NCI-H82 (cell line): ENCODE measurements at places on chromosomes 3 and 15.

DNA sequence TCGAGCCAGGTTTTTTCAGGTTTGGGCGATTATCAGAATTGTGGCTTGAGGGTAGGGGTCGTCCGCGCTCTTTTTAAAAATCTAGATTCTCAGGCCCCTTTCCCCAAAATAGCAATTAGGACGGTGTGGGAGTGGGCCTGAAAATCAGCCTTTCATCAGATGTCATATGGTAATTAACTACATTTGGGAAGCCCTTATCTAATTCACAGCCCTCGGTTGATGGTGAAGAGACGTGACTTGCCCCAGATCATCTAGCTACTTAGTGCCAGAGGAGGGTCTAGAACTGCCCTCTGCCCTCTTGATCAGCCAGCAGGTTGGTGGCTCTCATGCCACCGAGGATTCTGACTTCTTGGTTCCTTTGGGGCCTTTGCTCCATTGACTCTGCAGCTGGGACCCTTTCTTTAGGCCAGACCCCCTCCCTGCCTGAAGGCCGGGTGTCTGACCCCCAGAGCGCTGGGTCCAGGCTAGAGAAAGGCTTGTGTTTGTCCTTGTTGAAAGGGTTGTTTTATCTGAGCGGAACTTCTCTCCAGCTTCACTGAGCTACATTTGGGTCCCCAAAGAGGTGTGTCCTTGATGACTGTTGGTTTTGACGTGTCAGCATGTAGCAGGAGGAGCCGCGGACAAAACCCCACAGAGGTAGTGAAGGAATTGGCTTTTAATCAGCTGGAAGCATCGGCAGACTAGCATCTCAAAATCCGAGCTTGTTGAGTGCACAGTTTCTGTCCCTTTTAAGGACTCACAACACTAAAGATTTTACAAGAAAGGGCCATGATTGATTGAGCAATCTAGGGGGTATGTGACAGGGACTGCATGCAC lies 857 bp downstream of the AEN start:
- DNase-seq: peak; percentile 43

DNA sequence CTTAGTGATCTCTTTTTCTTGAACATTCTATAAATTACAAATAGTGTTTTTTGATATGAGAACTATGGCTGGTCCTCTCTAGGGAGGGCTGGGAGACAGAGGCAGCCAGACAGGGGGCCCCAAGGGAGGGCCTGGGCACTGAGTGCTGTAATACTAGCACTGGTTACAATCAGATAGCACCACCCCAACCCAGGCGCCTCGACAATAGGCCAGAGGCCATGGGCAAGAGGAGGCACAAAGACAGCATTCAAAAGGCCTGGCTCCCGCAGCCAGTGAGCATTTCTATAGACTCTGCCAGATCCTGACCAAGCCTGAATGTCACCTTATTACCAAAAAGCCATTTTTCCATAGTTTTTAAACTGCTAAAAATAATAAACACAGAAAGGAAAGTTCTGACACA lies 158.5 kb downstream of the THRB start:
- DNase-seq: no peak

GRCh38 chr3:173465112-173465511 lies 67.6 kb downstream of the NLGN1 start:
- no peak for DNase-seq

DNA sequence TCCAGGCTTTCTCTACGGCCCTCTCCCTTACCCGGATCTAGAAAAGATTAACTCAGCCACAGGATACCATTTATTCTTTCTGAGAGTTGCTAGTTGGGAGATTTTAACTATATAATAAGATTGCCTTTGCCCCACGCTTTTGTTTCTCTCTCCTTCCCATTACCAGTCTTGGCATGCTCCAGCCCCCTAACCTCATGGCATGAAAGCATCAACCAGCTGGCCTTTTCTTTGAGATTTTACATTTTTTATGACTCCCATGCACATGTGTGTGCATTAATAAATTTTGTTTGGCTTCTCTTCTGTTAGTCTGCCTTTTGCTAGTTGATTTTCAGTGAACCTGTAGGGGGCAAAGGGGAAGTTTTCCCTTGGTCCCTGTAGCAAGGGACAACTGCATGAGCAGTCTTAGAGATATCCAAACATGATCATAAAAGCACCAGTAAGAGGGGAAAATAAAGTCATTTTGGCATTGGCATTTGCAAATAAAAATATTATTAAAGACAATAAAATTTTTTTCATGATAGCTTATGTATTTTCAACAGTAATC lies 73.6 kb downstream of the OXSM start:
- no peak for DNase-seq

- DNase-seq: peak; percentile 68
These were observed 98.9 kb upstream of the SLC6A6 start for GRCh38 chr3:14303336-14304100.
